ENCODE measurements at places on chromosomes 4 and X.

GRCh38 chr4:52836678-52837077 is 25.4 kb upstream of the RASL11B start:
- DNase-seq: no peak

GRCh38 chrX:123425904-123426303 is 241.8 kb downstream of the GRIA3 start:
- DNase-seq: no peak

- no peak for DNase-seq
Observed at GRCh38 chr4:186765673-186766546, 42.3 kb upstream of the FAT1 start.

- no peak for DNase-seq
Observed at GRCh38 chr4:174496631-174497432, 25.5 kb downstream of the HPGD start.

GRCh38 chr4:40227284-40227683 is 30.5 kb downstream of the RHOH start:
- DNase-seq: peak; percentile 45

DNA sequence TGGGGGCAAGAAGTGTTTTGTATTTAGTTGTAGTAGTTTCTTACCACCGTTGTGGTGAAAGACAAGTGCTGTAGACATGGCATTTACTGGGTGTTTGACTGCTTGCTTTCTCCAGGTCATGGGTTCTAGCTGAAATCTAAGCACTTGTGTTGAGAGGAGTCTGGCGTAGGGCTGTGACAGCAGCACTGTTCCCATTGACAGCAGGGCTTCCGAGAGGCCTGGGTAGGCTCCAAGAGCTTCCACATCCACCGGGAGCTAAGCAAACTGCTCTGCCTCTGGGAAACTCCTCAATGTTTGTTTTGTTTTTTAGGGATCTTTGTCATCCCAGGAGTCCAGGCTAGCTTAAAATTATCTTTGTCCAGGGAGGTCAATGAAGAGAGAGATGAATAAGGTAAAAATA is 44.3 kb downstream of the BMPR1B start:
- no peak for DNase-seq

DNA sequence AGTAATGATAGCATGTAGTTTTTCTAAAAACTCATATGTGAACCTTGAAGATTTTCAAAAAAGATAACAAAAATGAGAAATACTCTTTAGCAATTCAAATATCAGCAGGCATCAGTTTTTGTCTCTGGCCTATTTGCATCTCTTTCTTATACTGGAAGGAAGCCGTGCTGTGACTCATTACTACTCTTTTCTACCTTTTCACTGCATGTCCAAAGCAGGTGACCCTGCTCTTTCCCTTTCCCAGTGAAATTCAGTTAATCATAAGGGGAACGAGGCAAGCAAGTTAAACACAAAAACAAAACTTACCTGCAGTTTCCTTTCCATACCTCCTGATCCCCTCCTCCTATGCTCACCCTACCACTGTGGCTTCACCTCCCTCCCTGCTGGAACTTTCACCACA is 9.3 kb downstream of the SPATA4 start:
- no peak for DNase-seq

DNA sequence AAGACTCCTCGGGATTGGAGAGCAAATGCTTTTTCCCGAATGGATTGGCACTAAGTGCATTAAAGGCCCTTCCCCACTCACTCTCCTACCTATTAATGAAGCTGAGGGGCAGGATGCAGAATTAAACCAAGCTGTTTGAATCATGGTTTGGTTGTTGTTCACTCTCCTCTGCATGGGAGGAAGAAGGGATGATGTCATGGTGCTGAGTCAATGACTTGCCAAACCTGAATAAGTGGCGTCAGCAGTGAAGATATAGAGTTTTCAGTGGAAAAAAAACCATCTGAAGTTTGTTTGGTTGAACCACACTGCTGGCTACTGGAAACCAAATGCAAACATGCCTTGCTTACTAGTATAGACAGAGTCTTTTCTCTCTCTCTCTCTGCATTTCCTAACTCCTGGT is 19.8 kb upstream of the ZXDA start:
- no peak for DNase-seq

GRCh38 chr4:30172416-30172815 is 547.8 kb upstream of the PCDH7 start:
- no peak for DNase-seq

- DNase-seq: no peak
Observed at GRCh38 chr4:106618956-106619355, 250.4 kb upstream of the GIMD1 start.

- DNase-seq: no peak
Observed at GRCh38 chrX:44042116-44042515, 68.9 kb upstream of the NDP start.

DNA sequence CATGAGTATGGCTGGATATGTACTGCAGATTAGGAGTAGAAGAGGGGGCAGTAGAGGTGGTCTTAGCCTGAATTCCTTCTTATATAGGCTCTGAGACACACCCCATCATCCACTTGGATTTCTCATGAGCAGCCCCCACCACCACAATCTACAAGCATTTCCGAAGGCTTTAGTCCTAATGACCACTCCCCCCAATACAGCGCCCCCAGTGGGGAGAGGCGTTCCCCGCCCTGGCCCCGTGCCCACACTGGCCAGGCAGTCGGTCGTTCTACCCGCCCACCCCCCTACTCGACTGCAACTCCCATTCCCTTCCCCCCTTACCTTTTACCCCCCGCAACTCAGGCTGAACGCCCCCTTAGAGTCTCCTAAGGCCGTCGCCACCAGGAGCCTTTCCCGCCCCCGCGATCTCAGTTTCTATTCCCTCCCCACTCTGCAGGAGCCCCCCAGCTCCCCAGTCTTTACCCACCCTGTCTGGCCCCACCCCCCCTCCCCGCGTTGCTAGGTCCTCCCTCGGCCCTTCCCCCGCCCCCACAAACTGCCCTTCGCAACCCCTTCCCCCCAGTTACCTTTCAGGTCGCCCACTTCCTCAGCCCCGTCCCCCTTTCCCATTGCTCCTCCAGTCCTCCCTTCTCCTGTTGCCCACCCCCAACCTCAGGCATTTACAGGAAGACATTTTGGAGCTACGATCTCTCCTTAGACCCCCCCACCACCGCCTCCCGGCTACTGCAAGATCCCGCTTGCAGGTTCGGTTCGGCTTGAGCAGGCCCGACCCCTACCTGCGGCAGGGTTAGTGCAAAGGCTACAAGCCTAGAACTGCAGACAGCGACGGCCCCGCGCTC is 468 bp downstream of the ZMYM3 start:
- DNase-seq: peak; percentile 6
